ENCODE measurements at places on chromosomes 4 and X.

DNA sequence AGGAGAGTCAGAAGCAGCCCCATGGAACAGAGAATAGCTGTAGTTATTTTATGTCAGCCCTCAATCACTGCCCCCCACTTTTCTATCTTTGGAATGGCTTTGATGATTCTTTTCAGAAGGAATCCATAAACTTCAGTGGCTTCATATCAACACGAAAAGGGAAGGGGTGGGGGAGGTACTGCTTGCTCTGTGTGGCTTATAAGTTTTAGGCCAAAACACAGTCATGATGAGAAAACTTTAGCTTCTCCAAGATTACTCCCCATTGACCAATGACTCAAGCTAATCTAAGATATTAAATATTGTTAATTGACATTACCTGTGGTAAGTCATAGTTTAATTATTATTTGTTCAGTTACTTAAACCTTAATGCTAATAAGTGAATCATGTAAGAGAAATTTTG lies 669.6 kb upstream of the FAM241A start:
- no peak for DNase-seq

DNA sequence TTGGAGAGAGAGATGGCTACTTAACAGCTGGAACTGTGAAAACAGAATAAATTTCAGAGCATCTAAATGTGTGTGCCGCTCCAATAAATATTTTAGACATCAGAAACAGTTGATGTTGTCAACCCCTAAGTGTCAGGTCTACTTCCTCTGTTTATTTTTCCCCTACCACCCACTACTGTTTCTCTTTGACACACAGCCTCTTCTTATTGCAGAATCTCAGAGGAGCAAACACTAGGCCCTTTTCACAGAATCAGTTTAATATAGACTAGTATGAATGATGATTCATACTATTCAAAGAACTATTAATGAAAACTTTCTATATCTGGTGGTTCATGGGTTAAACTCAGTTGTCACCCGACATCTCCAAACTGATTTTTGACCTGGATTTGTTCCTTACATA lies 33.9 kb downstream of the NAA11 start:
- DNase-seq, result no peak

GRCh38 chr4:151658959-151659600 lies 101.7 kb downstream of the GATB start:
- DNase-seq, result no peak

GRCh38 chr4:33975995-33976394 lies 2268.3 kb downstream of the ARAP2 start:
- no peak for DNase-seq

GRCh38 chr4:19438233-19438632 lies 813.5 kb upstream of the SLIT2 start:
- DNase-seq, result no peak

- no peak for DNase-seq
These were observed 29.7 kb downstream of the BMX start for GRCh38 chrX:15530318-15530717.

GRCh38 chrX:34778916-34779315 lies 121.8 kb upstream of the TMEM47 start:
- DNase-seq, result no peak

DNA sequence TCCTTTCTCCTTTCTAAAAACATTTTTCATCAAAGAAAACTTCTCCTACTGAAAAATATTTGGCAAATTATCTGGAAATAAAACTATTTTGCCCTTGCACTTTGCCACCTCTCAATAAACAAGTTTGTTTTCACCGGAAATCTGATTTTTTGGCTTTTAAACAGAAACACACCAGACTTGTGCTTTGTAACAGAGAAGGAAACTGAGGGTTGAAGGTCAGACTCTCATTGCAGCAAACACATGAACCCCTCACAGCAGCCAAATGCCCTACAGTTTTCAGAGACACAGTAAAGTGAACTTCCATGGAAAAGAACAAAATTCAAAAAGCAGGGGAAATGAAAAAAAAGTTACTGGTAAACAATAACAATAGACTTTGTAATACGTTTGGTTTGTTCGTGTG lies 95.6 kb upstream of the WDR17 start:
- no peak for DNase-seq

DNA sequence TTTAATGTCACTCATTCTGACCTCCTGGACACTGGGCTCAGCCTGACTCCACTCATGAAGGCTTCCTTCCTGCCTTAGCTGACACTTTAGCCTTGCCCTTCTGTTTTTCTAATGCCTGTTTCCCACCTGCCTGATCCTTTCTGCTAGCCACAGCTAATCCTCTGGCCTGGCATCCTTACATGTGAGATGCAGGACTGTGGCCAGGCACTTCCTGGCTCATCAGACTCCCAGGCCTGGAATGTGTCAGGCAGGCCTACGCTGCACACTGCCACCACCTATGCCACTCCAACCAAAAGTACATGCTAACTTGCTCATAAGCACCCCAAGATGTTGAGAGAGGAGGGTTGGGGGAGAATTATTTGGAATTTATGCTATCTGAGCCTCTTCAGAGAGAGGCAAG lies 138.8 kb upstream of the NALF2 start:
- DNase-seq, result no peak

GRCh38 chr4:39947417-39947816 lies 30.3 kb downstream of the PDS5A start:
- no peak for DNase-seq

DNA sequence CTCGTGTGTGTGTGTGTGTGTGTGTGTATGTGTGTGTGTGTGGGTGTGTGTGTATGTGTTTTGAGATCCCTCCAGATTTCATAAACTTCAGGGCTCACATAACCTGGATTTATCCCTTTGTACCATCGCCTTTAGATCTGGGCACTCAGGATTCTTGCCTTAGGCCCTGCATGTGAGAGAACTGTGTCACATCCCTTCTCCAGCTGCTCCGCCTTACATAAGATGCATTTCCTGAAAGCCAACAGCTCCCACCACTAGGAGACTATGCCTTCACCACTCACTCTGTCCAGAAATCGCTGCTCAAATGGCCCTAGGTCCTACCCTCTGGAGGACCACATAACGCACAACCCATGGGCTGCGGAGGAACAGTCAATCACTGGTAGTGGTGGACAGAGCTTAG lies 348.8 kb downstream of the CCSER1 start:
- DNase-seq, result no peak

DNA sequence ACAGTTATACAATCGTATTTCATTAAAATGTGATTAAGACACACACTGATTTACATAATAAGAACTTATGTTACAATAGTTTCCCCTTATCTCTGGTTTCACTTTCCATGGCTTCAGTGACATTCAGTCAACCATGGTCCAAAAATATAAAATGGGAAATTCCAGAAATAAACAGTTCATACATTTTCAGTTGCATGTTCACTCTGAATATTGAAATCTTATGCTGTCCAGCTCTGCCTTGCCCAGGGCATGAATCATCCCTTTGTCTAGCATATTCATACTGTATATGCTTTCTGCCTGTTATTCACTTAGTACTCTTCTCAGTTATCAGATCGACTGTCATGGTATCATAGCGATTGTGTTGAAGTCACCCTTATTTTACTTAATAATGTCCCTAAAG lies 173.8 kb upstream of the DCAF12L2 start:
- no peak for DNase-seq

GRCh38 chrX:155779831-155780230 lies 101.3 kb upstream of the VAMP7 start:
- DNase-seq, result no peak

DNA sequence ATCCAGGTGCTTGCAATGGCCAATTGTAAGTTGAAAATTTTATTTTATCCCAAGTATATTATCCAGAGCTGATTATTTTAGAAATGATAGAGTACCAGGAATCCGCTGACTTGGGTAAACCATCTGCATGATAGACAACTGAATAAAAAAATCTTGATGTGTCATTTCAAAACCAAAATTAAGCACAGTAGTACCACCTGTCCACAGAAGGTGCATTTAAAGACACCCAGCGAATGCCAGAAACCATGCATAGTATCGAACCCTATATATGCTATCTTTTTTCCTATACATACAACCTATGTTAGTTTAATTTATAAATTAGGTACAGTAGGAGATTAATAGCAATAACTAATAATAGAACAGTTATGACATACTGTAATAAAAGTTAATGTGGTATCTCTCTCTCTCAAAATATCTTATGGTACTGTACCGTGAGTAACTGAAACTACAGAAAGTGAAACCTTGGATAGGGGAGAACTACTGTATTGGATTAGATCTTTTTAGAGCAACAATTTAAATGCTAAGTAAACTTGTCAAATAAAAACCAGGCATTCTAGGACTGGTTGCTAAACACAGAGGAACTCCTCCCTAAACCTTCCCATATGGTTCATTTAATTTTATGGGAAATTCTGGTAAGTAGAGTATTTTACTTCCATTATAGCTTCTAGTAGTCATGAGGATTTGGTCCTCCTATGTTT lies 6.2 kb downstream of the NEIL3 start:
- DNase-seq, result no peak

- DNase-seq, result no peak
These were observed 59.8 kb downstream of the PACRGL start for GRCh38 chr4:20760053-20760452.

DNA sequence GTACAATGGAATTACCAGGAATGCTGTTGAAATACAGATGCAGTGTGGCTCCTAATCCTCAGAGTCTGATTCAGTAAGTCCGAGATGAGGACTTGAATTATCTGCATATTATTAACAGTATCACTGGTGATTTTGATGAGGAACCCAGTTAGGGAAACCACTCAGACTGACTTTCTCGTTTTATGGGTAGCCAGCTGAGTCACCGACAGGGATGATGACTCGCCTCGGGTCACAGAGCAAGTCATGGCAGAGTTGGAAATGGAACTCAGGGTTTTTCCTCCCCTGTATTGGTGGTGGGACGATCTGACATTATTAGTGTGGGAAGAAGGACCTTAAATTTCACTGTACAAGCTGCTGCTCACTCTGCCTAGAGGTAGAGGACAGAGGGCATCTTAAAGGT lies 51.3 kb downstream of the RTL9 start:
- no peak for DNase-seq

DNA sequence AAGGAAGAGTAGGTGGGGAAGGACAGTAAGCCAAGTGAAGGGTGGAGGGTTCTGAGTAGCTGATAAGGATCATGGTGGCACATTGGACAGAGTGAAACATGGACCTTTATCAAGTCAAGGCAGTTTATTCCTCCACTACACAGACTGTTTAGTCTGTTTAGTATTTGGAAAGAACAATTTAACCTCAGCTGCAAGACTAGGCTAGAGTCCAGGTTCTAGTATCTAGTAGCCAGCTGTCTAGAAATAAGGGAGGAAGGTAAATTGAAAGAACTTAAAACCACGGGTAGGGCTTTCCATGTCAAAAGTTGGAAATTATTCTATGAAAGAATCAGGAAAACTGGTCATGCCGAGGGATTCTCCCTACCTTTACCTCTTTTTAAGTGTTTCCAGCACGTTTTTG lies 140.1 kb upstream of the MED14 start:
- no peak for DNase-seq
